ENCODE measurements at places on chromosomes 3 and 15. TPM values are rescaled to one million over a fixed set of nuclear protein-coding genes. Genes with fewer than 3 reads are reported as not detected.
A peak's percentile ranks its signal among the peaks of the same experiment; 100 is the strongest.

The LMOD3 gene
- total RNA-seq: not detected

DNA sequence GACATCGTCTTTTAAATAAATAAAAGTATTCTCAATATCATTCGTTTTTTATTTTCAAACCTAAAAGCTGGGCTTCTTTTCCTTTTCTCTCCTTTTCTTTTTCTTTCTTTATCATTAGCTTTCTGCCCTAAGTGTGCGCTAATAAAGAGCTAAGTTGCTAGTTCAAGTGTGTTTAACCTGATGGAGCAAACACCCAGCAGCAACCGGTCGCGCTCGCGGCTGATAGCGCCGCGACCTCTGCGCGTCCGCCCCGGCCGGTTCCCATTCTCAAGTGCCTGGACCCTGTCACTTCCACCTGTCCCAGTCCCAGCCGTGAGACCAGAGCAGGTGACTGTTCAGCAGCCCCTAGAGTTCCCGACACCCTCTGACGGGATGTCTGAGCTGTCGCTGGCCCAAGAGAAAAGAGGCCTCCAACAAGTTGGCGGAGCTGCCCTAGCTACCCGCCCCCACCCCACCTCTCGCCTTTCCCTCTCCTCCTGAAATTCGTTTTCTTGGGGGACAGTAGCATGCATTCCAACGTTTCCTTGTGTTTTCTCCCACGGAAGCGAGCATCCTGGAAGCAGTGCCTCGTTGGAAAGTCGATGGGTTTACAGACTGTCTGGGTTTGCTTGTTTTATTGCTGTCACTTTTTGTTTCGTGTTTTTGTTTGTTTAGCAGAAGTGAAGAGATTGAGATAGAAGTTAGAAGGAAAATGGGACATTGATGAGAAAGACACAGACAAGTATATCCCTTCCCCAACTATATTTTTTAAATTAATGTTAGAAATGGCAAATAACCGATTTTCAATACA, 3.1 kb upstream of the MECOM start:
- DNase-seq: no peak

GRCh38 chr3:35832140-35832571, 192.8 kb downstream of the ARPP21 start:
- no peak for DNase-seq

- peak; percentile 20 for DNase-seq
Observed at GRCh38 chr3:128803307-128803706, 76.1 kb upstream of the ACAD9 start.

GRCh38 chr3:188581365-188581764, 427.4 kb downstream of the LPP start:
- no peak for DNase-seq

DNA sequence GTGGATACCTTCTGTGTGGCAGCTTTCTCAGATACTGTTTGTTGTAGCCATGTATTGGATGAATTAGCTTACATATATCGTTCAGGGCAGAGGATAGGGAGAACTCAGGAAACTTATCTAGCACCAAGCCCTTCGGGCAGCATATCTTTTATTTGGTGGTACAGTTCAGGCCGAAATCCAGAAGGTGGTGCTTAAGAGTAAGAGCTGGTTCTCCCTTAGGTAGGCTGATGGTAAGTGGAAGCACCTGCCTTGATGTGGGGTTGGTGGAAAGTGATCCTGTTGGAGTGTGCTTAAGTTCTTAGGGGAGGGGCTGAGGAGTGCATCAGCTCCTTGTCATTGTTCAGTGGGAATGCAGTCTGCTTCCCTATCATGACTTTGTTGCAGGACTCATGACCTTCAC, 187.5 kb downstream of the DOCK3 start:
- no peak for DNase-seq

GRCh38 chr3:111237946-111238345, 166.3 kb downstream of the NECTIN3 start:
- no peak for DNase-seq

- no peak for DNase-seq
Observed at GRCh38 chr3:66518126-66518525, 17.3 kb upstream of the LRIG1 start.

- no peak for DNase-seq
Observed at GRCh38 chr3:110878692-110879091, 192.9 kb upstream of the NECTIN3 start.

The POLQ gene
- 17.9 TPM for total RNA-seq

All from activated T-cell treated with anti-CD3 and anti-CD28 coated beads, Interleukin-2, amount 50 U/mL, for 72 hours (primary cell).